ENCODE measurements at places on chromosomes 16 and 17.
A peak's percentile ranks its signal among the peaks of the same experiment; 100 is the strongest.

DNA sequence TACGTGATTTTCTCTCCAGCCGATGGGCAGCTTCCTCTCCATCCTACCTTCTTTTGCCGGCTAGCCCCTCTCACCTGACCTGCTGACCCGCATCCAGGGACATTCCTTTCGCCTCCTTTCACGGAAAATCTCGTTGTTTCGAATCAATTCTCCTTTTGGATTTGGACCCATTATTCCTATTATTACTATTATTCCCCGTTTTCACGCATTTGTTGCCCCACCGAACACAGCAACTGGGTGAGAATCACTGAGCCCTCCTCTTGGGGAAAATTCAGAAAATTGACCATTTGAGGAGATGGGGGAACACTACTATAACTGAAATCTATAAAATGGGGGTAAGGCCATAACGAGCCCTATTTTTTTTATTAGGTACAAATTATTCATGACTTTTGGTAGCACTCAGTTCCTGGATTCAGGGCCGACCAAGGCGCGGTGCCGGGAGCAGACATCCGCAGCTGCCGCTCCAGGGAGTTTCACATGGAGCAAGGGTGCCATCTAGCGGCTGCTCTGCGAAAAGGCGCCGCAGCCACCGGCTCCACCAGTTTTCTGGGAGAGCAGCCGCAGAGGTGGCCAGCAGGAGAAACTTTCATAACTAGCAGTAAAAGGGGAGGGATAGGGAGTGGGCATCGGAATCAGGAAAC, 3.3 kb upstream of the HOXB8 start:
- peak; percentile 91 for DNase-seq

GRCh38 chr17:55822028-55822427, 71.2 kb downstream of the PCTP start:
- DNase-seq, result no peak

- DNase-seq, result no peak
These were observed 50.5 kb downstream of the SEC14L1 start for GRCh38 chr17:77191244-77191643.

- peak; percentile 82 for DNase-seq
These were observed at the start of gene CYB561 for GRCh38 chr17:63445954-63446752. CYB561 (minus strand) TSS chr17:63446306; CDS start chr17:63437547, 8,759 bp downstream.

DNA sequence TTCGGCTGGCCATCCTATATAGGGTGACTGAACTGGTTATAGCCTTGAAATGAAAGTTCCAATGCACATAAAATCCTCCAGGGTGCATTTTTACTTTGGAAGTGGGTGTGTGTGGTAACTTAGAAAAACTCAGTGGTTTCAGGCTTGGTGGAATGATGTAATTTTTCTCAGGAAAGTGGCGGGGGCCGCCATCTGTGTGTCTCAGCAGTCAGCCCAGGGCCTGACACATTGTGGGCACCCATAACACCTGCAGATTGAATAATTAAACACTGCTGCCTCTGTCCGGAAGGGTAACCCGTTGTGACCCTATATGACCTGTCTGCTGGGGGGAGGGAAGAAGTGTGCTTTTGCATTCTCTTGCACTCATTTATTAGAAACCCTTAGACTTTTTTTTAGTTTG, 2.2 kb upstream of the PDP2 start:
- peak; percentile 67 for DNase-seq

DNA sequence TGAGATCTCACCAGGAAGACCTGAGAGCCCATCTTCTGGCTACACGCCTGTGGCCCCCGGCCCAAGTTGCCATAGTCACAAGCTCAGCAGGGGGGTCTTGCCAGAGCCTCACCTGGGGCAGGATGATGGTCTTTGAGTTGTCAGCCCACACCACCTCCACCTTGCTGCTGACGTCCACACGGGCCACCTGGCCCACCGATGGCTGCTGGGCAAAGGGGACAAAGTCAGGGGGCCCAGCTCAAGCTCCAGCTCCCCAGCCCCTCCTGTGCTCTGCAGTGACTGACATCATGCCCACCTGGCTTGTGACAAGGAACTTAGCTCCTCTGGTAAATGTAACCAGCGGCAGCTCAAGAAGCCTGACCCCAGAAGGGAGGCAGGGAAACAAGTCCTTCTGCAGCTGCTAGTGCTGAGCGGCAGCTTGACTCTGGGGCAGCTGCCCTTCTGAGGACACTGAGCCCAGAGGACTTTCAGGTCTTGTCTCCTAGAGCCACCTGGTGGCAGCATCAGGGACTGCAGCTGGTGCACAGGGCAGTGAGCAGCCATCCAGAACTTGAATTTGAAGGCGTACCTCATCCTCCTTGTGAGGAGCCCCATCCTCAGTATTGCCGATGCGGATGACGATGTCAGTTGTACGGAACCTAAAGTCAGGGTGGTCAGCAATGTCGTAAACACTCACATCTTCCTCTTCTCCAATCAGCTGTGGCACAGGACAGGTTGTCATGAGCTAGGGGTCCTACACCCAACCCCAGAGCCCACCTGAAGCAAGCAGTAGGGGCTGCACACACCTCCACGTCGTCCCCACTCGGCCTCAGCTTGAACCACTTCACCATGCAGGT, 13.5 kb downstream of the SPHK1 start:
- DNase-seq, result peak; percentile 92

DNA sequence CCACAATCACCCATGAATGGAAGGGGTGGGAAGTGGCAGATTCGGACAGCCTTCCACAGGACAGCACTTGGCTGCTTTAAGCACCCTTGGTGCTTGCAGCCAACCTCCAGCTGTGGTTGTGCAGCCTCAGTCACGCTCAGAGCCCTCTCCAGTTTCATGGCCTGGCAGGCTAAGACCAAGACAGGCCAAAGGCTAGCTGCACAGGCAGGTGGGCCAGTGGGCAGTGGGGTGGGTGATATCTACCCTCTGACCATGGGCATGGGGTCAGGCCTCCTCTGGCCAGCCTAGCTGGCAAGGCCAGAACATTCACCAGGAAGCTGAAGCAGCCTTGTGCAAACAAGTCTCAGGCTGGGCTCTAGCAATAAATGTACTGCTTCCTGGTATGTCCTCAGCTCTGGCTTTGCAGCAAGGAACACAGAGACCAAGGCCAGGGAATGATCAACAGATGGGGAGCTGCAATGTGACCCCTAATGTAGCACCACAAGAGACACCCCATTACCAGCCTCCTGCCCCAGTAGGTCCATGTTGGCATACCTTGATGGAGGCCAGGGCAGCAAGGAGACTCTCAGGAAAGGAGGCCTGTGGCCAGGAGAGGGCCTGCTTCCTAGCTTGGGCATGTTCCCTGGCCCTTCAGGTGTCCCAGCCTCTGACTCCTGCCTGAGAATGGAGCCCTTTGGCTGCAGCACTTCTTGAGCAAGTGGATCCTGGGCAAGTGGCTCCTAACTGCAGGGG, 20.9 kb downstream of the HSD11B2 start:
- DNase-seq, result no peak

DNA sequence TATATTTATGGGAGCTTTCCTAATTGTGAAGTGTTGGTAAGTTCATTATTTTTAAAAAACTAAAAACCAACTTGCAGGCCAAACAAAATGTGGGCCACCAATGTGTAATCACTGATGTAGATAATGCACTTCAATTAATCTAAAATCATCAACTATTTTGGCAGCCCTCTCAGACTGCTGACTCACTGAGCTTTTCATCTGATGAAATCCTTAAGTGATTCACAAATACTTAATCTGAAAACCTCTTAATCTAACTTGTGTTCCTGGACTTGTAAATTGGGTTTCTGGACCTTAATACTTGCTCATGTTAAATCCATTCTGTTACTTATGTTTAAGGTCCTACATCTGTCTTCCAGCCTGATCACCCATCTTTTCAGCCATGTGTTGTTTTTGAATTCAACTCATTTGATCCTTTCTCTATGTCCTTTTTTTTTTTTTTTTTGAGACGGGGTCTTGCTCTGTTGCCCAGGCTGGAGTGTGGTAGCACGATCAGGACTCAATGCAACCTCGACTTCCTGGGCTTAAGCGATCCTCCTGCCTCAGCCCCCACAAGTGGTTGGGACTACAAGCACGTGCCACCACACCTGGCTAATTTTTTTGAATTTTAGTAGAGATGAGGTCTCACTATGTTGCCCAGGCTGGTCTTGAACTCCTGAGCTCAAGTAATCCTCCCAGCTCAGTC, 39.0 kb downstream of the PRKCB start:
- DNase-seq, result peak; percentile 72

DNA sequence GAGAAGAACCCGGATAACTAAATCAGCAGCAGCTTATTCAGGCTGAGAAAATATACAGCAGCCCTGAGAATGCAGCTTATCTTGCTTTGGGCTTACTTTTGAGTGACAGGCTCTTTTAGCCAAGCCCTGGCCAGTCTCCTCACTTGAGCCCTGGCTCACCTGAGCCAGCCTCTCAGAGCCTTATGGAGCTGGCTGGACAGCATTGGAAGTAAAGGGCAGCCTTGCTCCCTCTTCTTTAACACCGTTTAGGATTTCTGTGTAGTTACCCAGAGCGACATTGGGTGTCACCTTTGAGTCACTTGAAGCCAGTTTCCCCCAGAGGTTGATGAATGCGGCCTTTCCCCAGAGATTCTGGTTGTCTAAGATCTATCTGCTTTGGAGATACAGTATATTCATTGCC, 7.7 kb upstream of the NPIPB2 start:
- peak; percentile 82 for DNase-seq

DNA sequence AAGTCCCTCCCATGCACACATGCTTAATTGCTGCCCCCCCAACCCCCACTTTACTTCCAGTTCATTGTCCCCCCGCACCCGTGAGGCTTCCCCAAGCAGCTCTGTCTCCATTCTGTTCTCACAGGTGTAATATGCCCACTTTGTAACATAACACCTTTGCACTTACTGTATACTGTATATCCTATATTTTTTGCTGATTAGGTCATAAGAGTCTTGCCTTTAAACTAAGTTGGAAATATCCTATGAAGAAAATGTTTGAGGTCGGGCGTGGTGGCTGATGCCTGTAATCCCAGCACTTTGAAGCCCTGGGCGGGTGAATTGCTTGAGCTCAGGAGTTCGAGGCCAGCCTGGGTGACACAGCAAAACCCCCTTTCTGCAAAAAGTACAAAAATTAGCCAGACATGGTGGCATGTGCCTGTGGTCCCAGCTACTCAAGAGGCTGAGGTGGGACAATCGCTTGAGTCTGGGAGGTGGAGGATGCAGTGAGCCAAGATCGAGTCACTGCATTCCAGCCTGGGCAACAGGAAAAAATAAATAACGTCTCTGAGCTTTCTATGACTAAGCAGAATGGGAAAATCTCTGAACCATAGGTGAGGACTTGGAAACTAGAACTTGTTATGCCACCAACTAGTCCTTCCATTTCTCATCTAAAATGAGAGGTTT, 76.1 kb downstream of the TNRC6C start:
- DNase-seq, result no peak

DNA sequence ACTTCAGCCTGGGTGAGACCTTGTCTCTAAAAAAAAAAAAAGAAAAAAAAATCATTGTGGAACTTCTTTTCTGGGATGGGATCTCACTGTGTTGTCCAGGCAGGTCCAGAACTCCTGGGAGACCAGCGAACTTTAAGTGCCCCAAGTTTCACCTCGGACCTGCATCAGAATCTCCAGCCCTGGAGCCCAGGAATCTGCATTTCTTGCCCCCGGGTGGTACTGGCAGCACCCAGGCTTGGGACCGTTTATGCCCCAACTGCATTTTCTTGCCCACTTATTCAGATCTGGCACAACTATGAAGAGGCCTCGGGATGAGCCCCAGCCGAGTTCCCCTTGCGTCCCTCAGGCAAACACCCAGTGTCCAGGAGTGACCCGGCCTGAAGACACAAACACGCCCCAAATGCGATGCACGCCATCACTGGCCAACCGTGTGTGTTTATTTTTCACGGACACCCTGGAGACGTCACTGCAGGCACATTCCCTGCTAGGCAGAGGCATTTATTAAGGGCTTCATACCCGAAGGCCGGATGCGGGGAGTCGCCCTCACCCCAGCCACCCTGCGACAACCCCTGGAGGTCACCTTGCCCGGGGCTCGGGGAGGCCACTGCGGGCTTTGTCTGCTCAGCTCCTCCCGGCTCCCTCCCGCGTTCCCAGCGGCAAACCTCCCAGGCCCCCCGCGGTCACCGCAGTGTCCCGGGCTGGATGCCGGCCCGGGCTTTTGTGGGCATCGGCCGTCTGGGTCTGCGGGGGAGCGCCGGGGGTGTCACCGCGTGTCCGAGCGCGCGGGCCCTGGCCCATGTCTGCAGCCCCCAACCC, 684 bp upstream of the SPIRE2 start:
- DNase-seq, result peak; percentile 41

GRCh38 chr16:25023556-25023955, 8.4 kb upstream of the ARHGAP17 start:
- DNase-seq, result no peak

DNA sequence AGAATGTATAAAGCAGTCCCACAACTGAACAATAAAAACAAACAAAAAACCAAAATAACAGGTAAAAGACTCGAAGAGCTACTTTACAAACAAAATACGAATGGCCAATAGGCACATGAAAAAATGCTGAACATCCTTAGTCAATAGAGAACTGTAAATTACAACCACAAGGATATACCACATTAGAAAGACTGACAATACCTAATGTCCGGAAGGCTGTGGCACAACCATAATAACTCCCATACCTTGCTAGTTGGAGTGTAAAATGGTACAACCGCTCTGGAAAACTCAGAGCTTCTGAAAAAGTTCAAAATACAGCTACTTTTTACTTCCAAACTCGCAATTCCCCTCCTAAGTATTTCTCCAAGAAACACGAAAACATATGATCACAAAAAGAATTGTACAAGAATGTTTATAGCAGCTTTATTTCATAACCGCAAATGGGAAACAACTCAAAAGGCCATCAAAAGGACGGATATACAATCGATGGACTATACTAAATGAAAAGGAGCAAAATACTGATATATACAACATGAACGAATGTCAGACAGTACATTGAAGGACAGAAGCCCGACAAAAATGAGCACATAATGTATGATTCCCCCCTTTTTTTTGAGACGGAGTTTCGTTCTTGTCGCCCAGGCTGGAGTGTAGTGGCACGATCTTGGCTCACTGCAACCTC, 2.3 kb downstream of the TP53 start:
- DNase-seq, result no peak

DNA sequence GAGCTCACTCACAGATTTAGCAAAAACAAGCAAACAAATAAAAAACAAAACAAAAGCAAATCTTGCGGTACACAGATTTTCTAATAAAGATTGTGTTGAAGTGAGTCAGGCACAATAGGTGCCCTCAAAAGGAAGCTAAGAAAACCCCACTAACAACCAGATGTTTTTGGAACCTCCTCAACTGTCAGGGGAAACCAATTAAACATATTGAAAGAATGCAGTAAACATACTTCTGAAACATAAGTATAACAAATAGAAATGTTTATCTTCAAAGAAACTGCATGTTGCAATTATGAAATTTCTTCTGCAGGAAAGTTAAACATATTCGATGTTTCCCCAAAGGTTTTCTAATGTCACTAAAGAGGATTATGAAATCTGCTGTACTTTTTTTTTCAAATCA, 110.5 kb upstream of the CORO6 start:
- DNase-seq, result no peak

GRCh38 chr17:58334256-58334655, 5.7 kb upstream of the TSPOAP1 start:
- DNase-seq, result no peak

- DNase-seq, result no peak
These were observed 229.5 kb downstream of the PRKCA start for GRCh38 chr17:66531851-66532295.

GRCh38 chr17:3693829-3694231, 2.1 kb downstream of the P2RX5 start:
- peak; percentile 75 for DNase-seq

GRCh38 chr17:81687770-81688541, 4.1 kb downstream of the HGS start:
- DNase-seq, result no peak

- DNase-seq, result no peak
These were observed 1.8 kb upstream of the CLUAP1 start for GRCh38 chr16:3498988-3499387.
